Activated CD8-positive, alpha-beta T cell treated with anti-CD3 and anti-CD28 coated beads for 36 hours (primary cell): ENCODE measurements at places on chromosomes 13 and 19. TPM values are rescaled to one million over a fixed set of nuclear protein-coding genes. Genes with fewer than 3 reads are reported as not detected.

DNA sequence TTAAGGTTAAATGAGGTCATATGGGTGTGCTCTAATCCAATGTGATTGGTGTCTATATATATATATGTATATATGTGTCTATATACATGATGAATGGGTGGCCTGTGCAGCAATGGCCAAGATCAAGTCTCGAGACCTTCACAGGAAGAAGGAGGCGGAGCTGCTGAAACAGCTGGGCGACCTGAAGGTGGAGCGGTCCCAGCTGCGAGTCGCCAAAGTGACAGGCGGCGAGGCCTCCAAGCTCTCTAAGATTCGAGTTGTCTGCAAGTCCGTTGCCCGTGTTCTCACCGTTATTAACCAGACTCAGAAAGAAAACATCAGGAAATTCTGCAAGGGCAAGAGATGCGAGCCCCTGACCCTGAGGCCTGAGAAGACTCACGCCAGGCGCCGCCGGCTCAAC, 109.8 kb downstream of the EFNB2 start:
- no peak overlapping the region for H3K4me3 ChIP-seq
- H3K36me3 ChIP-seq: no peaks in the 10 kb centered on the region
- H3K4me1 ChIP-seq: no peaks in the 10 kb centered on the region
- peaks cover 13% of the 10 kb centered on the region for H3K27me3 ChIP-seq

GRCh38 chr19:31783592-31783991, 434.4 kb upstream of the TSHZ3 start:
- peaks cover 2% of the 10 kb centered on the region for H3K27me3 ChIP-seq
- H3K36me3 ChIP-seq: no peaks in the 10 kb centered on the region
- H3K4me3 ChIP-seq: no peak overlapping the region
- no peaks in the 10 kb centered on the region for H3K4me1 ChIP-seq

GRCh38 chr19:51903192-51903591, 1.6 kb downstream of the ZNF649 start:
- H3K4me1 ChIP-seq: peaks cover 18% of the 10 kb centered on the region
- peaks cover 87% of the 10 kb centered on the region for H3K36me3 ChIP-seq
- H3K4me3 ChIP-seq: peak overlapping the region; percentile 98
- peak overlapping the region; percentile 99 for H3K27ac ChIP-seq
- no peak for DNase-seq
- H3K27me3 ChIP-seq: peaks cover 14% of the 10 kb centered on the region

GRCh38 chr13:109781384-109782065, 4.9 kb downstream of the IRS2 start:
- peaks cover 42% of the 10 kb centered on the region for H3K4me1 ChIP-seq
- no peaks in the 10 kb centered on the region for H3K27me3 ChIP-seq
- no peak for DNase-seq
- peaks cover 3% of the 10 kb centered on the region for H3K36me3 ChIP-seq

DNA sequence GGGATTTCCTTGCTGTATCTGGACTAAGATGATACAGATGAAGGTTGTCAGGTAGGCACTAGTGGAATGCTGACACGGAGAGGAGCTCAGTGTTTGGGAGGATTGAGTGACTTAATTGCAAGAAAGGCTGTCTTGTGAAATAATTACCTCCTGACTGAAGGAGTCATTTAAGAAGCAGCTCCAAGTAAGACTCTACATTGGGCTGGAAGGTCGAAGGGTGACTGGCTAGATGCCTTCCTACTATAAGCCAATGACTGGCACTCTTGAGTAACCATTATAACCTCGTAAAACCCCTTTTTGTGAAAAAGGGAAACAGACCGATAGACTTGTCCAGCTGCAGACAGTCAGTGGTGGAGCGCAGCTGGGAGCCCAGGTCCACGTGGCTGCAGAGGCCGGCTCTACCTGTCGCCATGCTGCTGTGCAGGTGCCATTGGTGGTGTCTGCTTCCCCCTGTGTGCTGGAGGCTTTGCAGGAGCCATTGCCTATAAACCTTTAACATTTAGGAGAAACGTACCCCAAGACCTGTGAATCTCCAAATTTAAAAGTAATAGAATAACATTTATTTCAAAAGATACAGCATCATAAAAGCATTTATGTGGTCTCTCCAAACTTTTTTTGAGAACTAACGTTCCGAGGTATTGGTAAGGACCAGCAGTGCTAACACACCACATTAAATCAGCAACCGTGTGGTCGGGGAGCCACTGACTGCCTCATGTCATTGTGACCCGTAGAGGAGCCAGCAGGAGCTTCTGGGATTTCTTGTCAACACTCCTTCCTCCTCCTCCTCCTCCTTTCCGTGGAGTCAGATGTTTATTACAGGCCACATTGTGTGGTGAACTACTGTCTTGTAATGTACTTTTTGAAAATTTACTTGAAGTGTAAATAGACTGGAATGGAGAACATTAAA, 80.4 kb upstream of the TEX29 start:
- no peak overlapping the region for H3K4me3 ChIP-seq
- peaks cover 6% of the 10 kb centered on the region for H3K4me1 ChIP-seq
- no peaks in the 10 kb centered on the region for H3K27me3 ChIP-seq
- no peak overlapping the region for H3K27ac ChIP-seq
- peaks cover 28% of the 10 kb centered on the region for H3K36me3 ChIP-seq

DNA sequence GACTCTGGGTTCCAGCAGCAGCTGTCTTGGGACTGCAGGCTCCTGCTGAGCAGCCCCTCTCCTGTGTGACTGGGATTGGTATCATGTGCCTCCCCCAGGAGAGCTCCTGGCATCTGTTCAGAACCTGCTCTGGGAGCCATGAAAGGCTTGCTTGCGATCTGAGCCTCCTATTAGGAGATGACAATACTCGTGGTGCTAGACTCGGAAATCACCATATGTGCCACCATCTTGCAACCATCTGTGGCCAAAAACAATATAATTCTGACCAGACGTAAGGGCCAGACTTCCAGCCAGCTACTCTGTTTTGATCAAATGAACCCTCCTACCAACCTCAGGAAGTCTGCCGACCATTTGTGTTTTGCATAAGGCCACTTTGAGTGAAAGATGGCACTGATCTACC, 484.7 kb downstream of the IRS2 start:
- DNase-seq: no peak
- no peaks in the 10 kb centered on the region for H3K27me3 ChIP-seq
- H3K36me3 ChIP-seq: no peaks in the 10 kb centered on the region
- no peaks in the 10 kb centered on the region for H3K4me1 ChIP-seq

The ZNF560 gene
- 0.11 TPM for total RNA-seq

DNA sequence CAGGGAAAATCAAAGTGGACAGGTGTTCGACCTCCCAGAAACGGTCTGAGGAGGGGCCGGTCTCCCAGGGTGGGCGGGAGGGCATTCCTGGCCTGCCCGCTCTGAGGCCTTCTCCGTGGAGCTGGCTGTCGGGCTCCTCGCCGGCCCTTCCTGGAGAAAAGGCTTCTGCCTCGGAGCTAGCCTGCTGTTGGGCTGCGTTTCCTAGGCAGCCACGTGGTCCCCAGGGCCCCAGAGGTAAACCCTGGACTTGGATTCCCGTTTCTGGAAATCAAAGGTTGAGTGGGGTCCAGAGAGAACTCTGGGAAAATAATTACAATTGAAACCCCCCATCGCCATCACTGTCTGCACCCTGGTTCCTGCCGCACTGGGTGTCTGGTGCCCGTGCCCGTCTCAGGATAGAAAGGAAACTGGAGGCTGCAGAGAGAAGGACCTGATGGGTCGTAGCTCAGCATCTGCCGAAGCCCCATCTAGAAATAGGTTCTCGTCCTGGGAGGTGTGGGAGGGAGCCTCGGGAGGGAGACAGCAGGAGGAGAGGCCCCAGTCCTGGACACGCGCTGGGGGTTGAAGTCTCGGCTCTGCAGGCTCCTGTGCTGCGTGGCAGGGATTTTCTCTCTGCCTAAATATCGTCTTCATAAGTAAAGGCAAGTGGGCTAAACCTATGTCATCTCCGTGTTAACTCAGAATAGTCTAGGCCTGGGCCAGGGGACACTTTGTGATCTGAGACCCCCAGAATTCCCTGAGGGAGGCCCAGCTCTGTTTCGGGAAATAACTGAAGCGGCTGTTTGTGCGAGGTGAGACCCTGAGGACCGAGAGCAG, 7.7 kb upstream of the PROZ start:
- peaks cover 25% of the 10 kb centered on the region for H3K4me1 ChIP-seq
- no peak overlapping the region for H3K4me3 ChIP-seq
- H3K36me3 ChIP-seq: peaks cover 2% of the 10 kb centered on the region

- no peaks in the 10 kb centered on the region for H3K36me3 ChIP-seq
- no peak overlapping the region for H3K27ac ChIP-seq
- no peak overlapping the region for H3K4me3 ChIP-seq
These were observed 463.8 kb upstream of the ARGLU1 start for GRCh38 chr13:107031716-107032115.

The ZNF181 gene
- total RNA-seq: 5.1 TPM

DNA sequence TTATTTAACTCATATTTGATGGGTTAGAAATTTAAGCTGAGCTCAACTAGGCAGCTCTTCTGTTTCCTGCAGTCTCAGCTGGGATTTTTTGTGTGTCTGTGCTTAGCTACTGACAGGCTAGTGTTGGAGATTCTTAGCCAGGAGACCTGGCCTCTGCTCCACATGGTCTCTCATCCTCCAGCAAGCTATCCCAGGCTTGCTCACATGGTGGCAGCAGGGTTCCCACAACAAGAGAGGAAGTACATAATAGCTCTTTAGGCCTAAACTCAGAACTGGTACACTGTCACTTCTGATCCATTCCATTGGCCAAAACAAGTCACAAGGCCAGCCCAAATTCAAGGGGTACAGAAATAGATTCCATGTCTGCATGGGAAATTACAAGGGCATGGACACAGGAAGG, 406.2 kb downstream of the SUCLA2 start:
- no peaks in the 10 kb centered on the region for H3K4me1 ChIP-seq
- H3K27me3 ChIP-seq: no peaks in the 10 kb centered on the region
- no peaks in the 10 kb centered on the region for H3K36me3 ChIP-seq
- H3K4me3 ChIP-seq: no peak overlapping the region

The ZIC5 gene
- not detected for total RNA-seq

DNA sequence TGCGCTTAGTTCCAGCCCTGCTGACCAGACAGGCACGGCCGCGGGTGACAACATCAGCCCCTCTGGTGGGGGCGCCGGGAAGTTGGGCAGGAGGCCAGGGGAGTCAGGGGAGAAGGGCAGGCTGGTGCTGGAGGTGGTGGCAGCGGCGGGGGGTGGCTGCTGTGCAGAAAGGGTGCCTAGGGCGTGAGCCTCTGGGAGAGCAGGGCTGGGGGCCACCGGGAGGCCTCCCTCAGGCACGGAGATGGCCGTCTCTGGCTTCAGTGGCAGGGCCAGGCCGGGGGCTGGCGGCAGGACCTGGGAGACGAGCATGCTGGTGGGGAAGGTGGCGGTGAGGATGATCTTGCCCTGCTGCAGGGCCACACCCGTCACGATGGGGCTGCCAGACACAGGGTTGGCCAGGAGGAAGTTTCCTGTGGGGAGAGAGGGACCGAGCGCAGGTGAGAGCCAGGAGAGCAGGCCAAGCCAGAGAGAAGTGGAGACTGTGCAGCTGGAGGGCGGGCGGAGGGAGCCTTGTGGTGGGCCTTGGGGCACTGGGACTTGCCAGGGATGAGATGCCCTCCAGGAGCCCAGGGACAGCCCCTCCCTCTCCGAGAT, 3.3 kb downstream of the SIX5 start:
- H3K27me3 ChIP-seq: peaks cover 11% of the 10 kb centered on the region
- no peak for DNase-seq
- H3K27ac ChIP-seq: no peak overlapping the region

GRCh38 chr13:75160984-75161383, 321.0 kb downstream of the TBC1D4 start:
- H3K36me3 ChIP-seq: no peaks in the 10 kb centered on the region
- H3K27ac ChIP-seq: no peak overlapping the region
- H3K27me3 ChIP-seq: peaks cover 14% of the 10 kb centered on the region
- H3K4me1 ChIP-seq: no peaks in the 10 kb centered on the region
- no peak overlapping the region for H3K4me3 ChIP-seq

The CYP2S1 gene
- total RNA-seq: not detected

DNA sequence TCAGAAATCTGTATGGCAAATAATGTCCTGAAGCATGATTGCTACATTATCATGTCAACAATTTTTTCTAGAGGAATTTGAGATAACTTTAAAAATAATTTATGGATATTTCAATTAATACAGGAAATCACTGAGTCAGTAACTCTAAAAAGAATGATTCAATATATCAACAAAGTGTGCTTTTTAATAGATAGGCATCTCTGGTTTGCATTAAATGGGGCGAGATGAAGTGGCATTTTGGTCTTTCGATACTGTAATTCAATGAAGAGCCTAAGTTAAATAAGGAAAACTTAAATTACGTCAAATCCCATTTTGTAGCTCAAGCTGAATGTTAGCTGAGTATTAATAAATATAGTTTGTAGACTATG, 342.8 kb downstream of the DACH1 start:
- H3K36me3 ChIP-seq: no peaks in the 10 kb centered on the region
- no peak overlapping the region for H3K4me3 ChIP-seq
- no peak overlapping the region for H3K27ac ChIP-seq
- no peaks in the 10 kb centered on the region for H3K27me3 ChIP-seq
- no peaks in the 10 kb centered on the region for H3K4me1 ChIP-seq

GRCh38 chr19:39237200-39238184, 7.3 kb downstream of the IFNL3 start:
- peak overlapping the region; percentile 68 for H3K4me3 ChIP-seq
- DNase-seq: peak; percentile 65
- no peaks in the 10 kb centered on the region for H3K36me3 ChIP-seq
- peaks cover 29% of the 10 kb centered on the region for H3K4me1 ChIP-seq
- no peaks in the 10 kb centered on the region for H3K27me3 ChIP-seq

The SHFL gene
- 49.5 TPM for total RNA-seq

GRCh38 chr13:40480915-40481516, 185.4 kb downstream of the FOXO1 start:
- H3K4me1 ChIP-seq: peaks cover 59% of the 10 kb centered on the region
- peak; percentile 36 for DNase-seq
- H3K27ac ChIP-seq: peak overlapping the region; percentile 73

GRCh38 chr19:51595190-51596175, 24.4 kb downstream of the ZNF175 start:
- peaks cover 15% of the 10 kb centered on the region for H3K4me1 ChIP-seq
- DNase-seq: no peak
- H3K27me3 ChIP-seq: peaks cover 14% of the 10 kb centered on the region
- peak overlapping the region; percentile 80 for H3K4me3 ChIP-seq

- H3K27ac ChIP-seq: peak overlapping the region; percentile 98
- H3K4me3 ChIP-seq: peak overlapping the region; percentile 80
- no peak for DNase-seq
- peaks cover 61% of the 10 kb centered on the region for H3K4me1 ChIP-seq
- H3K36me3 ChIP-seq: peaks cover 4% of the 10 kb centered on the region
These were observed 7.8 kb downstream of the LTBP4 start for GRCh38 chr19:40608957-40609356.
